Breast epithelium (tissue), 4 donors: ENCODE measurements at places on chromosomes 3 and 15. TPM values are rescaled to one million over a fixed set of nuclear protein-coding genes. Genes with fewer than 3 reads are reported as not detected.

- H3K4me3 ChIP-seq = no peak overlapping the region
- H3K4me1 ChIP-seq = peaks cover 9% of the 10 kb centered on the region
- H3K27me3 ChIP-seq = no peaks in the 10 kb centered on the region
- no peaks in the 10 kb centered on the region for H3K36me3 ChIP-seq
Observed at GRCh38 chr3:42123012-42123581, 31.9 kb downstream of the TRAK1 start.

DNA sequence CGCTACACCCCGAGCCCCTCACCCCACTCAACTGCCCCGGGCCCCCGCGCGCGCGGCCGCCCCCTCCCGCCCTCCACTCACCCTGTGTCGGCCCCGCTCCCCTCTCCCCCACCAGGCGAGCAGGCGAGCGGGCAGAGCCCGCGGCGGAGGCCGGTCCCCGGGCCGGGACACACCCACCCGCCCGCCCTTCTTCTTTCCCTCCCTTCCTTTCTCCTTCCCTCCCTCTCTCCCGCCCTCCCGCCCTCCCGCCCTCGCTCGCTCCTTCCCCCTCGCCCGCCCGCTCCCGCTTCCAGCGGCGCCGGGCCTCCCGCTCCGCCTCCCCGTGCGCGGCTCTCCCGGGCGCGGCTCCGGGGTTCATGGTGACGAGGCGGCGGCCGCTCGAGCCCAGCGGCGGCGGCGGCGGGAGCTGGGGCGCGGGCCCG is at the start of gene CTDSPL:
TSS of gene CTDSPL (plus strand) at position 261 of the 422 bp plus-strand sequence. CDS start 320 bp downstream, outside the sequence.
- no peaks in the 10 kb centered on the region for H3K27me3 ChIP-seq
- H3K27ac ChIP-seq = peak within 1 kb of the TSS; percentile 93
- H3K36me3 ChIP-seq = no peaks in the 10 kb centered on the region
- DNase-seq = no peak

The TNNC1 gene
- 4.2 TPM for total RNA-seq

The PRR20G gene
- total RNA-seq = not detected

DNA sequence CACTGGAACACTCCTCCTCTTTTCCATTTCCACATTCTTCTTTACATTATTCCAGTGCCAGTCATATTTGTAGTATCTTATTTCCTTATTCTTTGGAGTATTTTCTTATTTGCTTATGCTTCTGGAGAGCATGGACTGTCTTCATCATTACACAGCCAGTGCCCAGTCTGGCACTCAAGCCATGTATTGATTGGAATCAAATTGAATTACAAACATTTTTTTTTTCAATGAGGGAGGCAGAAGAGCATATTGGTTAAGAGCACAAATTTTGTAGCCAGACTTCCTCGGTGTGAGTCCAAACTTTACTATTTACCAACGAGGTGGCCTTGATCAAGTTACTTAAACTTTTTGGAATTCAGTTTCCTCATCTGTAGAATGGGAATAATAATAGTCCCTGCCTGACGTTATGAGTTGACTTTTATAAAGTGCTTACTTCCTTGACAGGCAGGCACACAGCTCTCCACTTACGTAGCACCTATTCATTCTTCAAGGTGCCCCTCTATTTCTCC is 186.6 kb upstream of the BCL6 start:
- no peaks in the 10 kb centered on the region for H3K36me3 ChIP-seq
- H3K4me1 ChIP-seq = no peaks in the 10 kb centered on the region
- no peak overlapping the region for H3K4me3 ChIP-seq
- no peak overlapping the region for H3K27ac ChIP-seq

The CPNE9 gene
- not detected for total RNA-seq

GRCh38 chr15:76366714-76367113 is 30.1 kb downstream of the ISL2 start:
- no peak overlapping the region for H3K27ac ChIP-seq
- no peak overlapping the region for H3K4me3 ChIP-seq

The SCAANT1 gene
- total RNA-seq = not detected
